GM20000 (cell line): ENCODE measurements at places on chromosomes 12 and 14.

DNA sequence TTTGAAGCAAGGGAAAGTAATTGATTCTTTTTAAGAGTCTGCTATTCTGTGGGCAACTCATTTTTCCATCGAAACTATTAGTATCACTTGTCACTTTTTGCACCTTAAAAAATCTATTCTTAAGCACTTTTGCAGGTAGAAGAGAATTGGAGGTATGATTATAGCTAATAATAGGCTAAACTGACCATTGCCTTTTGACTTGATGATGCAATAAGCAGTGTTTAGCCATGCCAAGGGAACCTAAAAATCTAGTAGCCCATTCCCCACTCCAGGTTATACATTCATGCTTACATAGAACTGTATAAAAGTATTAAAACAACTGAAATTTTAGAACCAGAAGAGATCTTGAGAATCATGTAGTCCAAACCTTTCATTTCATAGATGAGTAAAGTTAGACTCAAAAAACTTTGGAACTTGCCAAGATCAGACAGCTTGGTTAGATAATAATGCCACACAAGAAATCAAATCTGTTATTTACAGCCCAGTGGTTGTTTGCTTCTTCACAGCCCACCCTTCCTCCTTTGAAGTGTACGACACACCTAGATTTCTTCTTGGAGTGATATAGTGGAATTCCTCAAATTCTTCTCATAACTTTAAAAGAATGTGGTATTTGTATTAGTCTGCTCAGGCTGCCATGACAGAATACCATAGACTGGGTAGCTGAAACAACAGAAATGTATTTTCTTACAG is 21.7 kb upstream of the GARIN2 start:
- DNase-seq = no peak

GRCh38 chr12:120118321-120119061 is 1.9 kb upstream of the RAB35 start:
- DNase-seq = no peak

GRCh38 chr14:25041484-25041883 is 8.5 kb downstream of the STXBP6 start:
- no peak for DNase-seq

DNA sequence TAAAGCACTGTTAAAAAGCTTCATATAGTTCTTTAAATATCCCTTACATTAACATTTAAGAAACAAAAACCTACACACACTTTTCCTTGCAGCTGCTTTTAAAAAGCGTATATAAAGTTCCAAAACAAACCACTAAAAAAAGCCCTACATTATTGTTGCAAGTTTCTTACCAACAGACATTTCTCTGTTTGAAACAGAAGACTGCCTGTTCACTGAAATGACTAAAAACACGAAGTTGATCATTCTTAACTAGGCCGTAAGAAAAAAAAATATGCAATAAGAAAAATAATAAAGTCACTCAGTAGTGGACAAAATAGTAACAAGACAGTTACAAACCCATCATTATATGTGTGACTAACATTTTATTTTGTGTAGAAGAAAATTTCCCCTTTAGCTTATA is 37.3 kb downstream of the KIF21A start:
- DNase-seq = no peak

DNA sequence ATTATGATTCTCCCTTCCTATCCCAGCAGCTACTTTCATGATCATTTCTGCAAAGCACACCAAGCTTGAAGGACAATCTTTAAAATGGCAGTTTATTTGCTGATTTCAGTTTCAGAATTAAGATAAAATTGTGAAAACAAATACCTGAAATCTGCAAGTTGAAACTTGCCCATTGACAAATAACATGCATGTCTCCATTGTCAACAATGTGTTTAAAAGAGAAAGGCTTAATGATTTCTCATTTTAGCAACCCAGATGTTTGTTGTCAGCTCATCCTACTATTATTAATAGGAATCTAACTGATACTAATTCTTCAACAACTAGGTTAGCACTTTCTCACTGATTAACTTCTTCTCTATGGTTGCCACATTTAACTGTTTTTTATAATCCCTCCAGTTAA is 474.6 kb downstream of the PRKD1 start:
- no peak for DNase-seq

- no peak for DNase-seq
Measured at GRCh38 chr14:26286081-26286912, 311.5 kb downstream of the NOVA1 start.

DNA sequence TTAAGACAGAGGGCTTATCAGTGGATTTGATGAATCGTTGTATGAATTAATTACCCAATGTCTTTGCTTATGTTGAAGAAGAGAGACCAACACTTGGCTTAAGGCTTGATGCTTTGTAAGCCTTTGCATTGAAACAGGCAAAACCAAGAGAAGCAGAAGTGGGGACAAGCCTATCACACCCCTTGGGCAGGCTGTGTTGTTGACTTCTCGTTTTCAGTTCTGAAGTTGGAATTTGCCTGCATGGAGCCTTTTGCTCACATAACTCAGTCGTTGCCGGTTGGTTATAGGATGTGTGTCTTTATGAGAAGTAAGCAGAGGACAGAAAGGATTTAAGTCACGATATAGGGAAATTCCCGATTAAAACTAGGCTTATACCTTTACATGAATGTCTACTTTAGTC is 94.7 kb downstream of the CCDC92 start:
- DNase-seq = no peak

DNA sequence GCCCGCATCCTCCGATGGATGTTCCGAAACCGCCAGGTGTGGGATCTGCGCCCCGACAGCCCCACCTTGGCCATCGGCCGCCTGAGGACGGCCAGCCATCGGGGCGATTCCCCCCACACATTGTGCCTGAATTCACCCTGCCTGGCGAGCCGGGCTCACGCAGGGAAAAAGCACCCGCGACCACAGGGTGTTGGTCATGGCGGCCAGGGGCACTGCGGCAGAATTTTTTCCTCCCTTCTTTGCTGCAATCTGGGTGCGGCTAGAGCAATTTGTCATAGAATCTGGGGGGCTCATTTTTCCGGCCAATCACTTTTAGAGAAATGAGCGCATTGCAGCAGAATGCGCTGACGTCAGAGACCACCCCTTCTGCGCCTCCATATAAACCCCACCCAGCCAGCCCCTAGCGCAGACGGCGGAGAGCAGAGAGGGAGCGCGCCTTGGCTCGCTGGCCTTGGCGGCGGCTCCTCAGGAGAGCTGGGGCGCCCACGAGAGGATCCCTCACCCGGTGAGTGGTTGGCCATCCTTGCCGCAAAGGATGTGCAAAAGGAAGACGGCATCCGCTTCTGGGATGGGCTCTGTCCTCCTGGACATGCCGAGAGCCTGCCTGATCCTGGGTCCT is at the start of gene MEG3:
Gene MEG3, plus strand, starts transcription at position 406 of the 619 bp plus-strand sequence.
- no peak for DNase-seq
